ENCODE measurements at places on chromosomes 7 and 10.

GRCh38 chr7:153475239-153475638, 577.0 kb upstream of the DPP6 start:
- DNase-seq, result no peak

DNA sequence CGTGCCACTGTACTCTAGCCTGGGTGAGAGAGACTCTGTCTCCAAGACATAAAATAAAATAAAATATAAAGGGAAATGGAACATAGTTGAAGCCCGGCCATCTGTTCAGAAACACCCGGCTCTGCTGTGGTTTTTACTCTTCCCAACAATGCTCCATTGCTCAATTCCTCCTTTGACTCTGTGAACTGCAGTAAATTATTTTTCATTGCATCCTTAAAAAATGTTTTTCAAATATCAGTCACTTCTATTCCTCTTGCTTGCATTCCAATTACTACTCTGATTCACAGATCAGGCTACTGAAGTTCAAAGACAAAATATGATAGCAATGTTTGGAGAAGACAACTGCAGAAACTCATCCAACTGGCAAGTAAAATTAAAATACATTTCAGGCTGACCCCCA, 983.0 kb downstream of the SORCS1 start:
- DNase-seq, result no peak

DNA sequence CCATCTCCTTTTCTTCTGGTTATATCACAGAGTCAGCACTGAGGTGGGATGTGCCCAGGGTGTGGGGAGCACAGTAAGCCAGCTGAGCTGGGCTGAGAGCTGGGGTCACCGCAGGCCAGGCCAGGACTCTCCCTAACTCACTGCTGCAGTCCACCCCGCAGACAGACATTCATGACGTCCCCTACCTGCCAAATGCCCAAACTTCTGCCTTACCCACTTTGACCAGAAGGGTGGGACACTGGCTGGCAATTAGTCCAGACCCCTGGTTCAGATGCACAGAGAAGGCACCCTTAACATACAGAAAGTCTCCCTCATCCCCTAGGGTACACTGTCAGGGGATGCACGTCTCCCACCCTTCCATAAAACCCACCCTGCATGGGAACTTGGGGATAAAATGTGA, 2.1 kb downstream of the DRGX start:
- DNase-seq, result no peak

DNA sequence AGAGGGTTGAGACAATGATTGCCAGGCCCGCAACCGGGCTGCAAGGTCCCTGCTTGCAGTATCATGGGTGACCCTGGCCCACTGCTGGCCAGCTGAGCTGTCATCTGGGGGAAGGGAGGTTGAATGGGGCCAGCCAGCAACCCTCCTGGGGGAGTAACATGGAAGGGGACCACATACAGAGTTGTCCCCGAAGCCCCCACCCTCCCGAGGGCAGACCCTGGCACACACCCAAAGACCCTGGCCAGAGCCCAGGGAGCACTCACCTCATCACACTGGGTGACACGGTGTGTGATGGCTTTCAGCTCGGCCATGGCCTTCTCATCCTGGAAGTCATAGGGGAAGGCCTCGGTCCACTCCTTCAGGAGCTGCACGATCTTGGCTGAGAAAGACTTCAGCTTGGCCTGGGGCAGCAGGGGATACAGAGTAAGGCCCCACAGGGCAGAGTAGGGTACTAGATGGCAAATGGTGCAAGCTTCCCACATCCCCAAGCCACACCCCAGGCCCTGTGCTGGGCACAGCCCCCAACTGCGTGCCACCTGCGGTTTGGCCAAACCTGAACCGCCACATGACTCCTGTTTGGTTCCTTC, 63.4 kb downstream of the CSGALNACT2 start:
- DNase-seq, result no peak

- DNase-seq, result no peak
Measured at GRCh38 chr10:114684822-114685209, 26.7 kb upstream of the ABLIM1 start.

- peak; percentile 10 for DNase-seq
Measured at GRCh38 chr7:22675917-22676343, 51.1 kb upstream of the IL6 start.

- DNase-seq, result peak; percentile 56
Measured at GRCh38 chr10:6136215-6137201, 47.7 kb downstream of the RBM17 start.

GRCh38 chr7:36280840-36281812, 108.5 kb upstream of the ANLN start:
- no peak for DNase-seq

GRCh38 chr7:92609921-92610518, 19.8 kb upstream of the FAM133B start:
- no peak for DNase-seq

DNA sequence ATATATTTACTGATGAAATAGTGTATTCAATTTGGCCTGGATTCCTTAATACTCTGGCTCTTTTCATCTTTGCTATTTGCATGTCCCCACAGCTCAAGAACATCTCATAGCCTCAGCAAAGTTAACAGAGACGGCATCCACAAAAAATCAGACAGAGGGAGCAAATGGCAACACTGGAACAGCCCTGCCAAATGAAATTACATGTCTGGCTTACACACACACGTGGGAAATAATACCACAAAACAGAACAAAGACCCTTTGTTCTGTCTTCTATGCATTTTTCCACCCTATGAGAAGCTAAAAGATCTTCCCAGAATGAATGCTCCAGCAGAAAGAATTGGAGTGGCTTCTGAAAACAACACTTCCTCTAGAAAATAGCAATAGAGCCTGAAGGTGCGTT, 139.5 kb downstream of the ALOX5 start:
- no peak for DNase-seq

DNA sequence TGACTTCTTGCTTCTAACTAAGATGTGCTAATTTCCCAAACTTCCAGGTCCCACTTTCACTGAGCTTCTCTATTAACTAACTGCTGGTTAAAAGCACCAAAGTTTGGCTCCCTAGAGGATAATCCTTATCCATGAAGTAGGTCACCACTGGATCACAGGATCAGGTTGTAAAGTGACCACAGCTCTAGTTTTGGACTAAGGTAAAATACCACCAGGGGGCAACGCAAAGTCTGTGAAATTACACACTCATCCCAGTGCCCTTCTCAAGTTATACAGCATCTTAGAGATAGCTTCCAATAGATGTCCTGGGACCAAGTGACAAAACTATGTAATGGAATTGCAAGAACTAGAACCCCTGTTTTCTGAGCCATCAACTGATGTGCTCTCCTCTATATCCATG, 116.4 kb upstream of the ASAH2 start:
- DNase-seq, result no peak

DNA sequence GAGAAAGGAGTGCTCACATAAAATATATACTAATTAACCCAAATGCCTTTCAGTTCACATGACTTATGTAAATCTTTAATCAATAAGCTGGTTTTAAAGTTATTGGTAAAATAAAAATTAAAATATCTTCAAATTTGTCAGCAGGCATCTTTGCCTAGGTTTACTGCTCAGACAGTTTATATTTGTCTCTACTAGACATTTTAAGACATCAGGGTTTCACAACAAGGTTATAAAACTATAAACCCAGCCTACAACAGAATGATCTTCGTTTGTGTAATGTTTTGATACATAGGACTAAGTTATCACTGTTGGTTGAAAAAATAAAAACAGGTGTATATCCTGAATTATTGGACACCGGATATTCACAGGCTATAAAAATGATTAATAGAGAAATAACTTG, 67.4 kb downstream of the TYW1B start:
- DNase-seq, result no peak

GRCh38 chr10:130022511-130023299, 58.6 kb upstream of the EBF3 start:
- no peak for DNase-seq

DNA sequence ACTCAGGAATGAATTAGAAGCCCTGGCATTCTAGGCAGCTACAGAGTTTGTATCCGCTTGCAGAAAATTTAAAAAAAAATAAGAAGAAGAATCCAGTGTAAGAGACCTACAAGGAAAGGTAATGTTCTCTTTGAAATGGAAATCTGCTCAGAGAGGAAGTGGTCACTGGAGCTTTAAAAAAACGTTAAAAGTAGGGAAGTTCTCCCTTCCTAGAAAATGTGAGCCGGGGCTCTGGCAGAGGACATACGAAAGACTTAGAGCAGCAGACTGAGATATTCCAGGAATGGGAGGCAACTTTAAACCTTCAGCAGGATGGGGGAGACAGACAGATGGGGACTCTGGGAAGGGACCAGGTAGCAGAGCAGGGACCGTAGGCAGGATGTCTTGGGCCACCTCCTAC, 149.4 kb upstream of the NPS start:
- no peak for DNase-seq

DNA sequence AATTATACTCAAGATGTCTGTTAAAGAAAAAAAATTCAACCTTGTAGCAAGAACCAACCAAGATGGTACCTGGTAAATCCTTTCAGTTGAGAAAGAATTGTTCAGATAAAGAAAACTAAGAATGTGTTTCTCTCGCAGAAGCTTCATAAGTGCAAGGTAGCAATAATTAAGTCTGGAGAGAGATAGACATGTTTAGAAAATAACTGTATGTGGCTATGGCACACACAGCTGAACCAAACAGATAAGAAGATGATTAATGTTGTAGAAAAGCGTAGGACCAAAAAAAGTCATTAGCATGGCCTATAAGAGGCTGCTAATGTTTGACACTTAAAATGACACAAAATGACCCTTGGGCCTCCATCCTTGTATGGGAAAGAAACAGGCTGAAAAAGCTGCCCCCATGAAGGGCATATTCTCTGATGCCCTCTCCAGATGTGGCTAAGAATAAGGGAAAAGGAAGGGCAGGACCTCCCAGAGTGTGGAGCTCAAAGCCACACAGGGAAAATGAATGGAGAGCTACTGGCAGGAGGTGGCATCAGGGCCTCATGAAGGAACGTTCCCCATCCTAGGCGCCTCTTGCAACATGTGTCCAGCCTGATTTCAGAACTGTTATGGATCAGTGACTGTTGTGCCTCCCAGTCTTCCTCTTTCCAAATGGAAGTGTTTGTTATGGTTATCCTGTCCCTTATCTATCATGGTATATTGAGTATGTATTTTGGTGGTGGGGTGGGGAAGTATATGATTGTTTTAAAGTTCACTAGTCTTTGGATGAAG, 30.7 kb downstream of the TLL2 start:
- DNase-seq, result no peak

- DNase-seq, result no peak
Measured at GRCh38 chr7:33339074-33339790, 209.9 kb downstream of the BBS9 start.

- no peak for DNase-seq
Measured at GRCh38 chr7:139254728-139255127, 23.7 kb downstream of the UBN2 start.
